ENCODE measurements at places on chromosomes 4 and X. TPM values are rescaled to one million over a fixed set of nuclear protein-coding genes. Genes with fewer than 3 reads are reported as not detected.

GRCh38 chr4:162010362-162010761, 153.4 kb downstream of the FSTL5 start:
- H3K27ac ChIP-seq: no peak overlapping the region
- H3K36me3 ChIP-seq: no peaks in the 10 kb centered on the region
- no peaks in the 10 kb centered on the region for H3K4me1 ChIP-seq
- peak; percentile 2 for DNase-seq
- no peak overlapping the region for H3K4me3 ChIP-seq

- H3K27me3 ChIP-seq: no peaks in the 10 kb centered on the region
- H3K27ac ChIP-seq: peak overlapping the region; percentile 79
- H3K4me3 ChIP-seq: peak overlapping the region; percentile 4
- H3K36me3 ChIP-seq: no peaks in the 10 kb centered on the region
Measured at GRCh38 chrX:22135171-22135711, 103.1 kb downstream of the PHEX start.

GRCh38 chrX:73563738-73564068, 706 bp downstream of the CHIC1 start:
- H3K27me3 ChIP-seq: no peaks in the 10 kb centered on the region
- peak; percentile 3 for DNase-seq
- peak overlapping the region; percentile 78 for H3K4me3 ChIP-seq
- no peaks in the 10 kb centered on the region for H3K36me3 ChIP-seq
- no peaks in the 10 kb centered on the region for H3K4me1 ChIP-seq
- H3K27ac ChIP-seq: peak overlapping the region; percentile 81

DNA sequence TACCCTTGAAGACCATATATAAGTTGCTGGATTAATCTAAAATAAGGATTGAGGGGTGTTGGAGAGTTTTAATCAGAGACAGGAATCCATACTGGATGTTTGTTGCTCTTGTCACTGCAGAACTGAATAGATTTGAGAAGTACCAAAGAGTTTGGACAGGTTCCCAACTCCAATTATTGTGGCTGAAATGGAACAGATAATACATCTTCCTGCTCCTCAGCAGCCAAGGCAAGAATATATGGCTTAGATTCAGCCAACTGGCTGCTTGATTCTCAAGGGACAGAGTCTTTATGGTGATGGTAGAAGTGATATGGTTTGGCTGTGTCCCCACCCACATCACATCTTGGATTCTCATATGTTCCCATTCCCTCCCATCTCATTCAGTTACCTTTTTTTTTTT, 97.0 kb upstream of the PDHA2 start:
- no peak overlapping the region for H3K27ac ChIP-seq
- no peaks in the 10 kb centered on the region for H3K4me1 ChIP-seq
- peak; percentile 12 for DNase-seq
- H3K36me3 ChIP-seq: no peaks in the 10 kb centered on the region
- no peak overlapping the region for H3K4me3 ChIP-seq

GRCh38 chrX:13545726-13546125, 23.7 kb upstream of the EGFL6 start:
- DNase-seq: no peak
- H3K4me1 ChIP-seq: no peaks in the 10 kb centered on the region
- H3K27ac ChIP-seq: no peak overlapping the region
- no peaks in the 10 kb centered on the region for H3K36me3 ChIP-seq

- no peaks in the 10 kb centered on the region for H3K36me3 ChIP-seq
- H3K4me3 ChIP-seq: peak within 1 kb of the TSS; percentile 58
- no peaks in the 10 kb centered on the region for H3K27me3 ChIP-seq
- DNase-seq: peak; percentile 62
Measured at GRCh38 chrX:53048169-53049126, at the start of gene GPR173. GPR173 (plus strand) TSS chrX:53048789; CDS start chrX:53076622, 27,833 bp downstream.

DNA sequence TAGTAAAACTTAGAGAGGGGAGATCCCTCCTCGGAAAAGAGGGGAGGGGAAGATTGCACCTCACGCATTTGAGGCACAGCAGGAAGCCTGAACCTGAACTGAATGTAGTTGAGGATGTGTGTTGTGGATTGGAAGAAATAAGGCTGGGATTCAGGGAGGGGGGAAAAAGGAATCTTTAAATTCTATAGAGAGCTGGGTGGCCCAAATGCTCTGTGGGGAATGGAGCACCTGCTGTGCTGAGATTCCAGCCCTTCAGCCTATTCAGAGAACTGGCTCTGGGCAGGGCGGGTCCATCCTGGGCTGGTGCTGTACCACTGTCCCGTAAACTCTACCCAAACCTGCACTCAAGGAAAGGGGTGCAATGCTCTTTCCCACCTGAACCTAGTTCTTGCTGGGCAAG, 4.1 kb downstream of the FOXO4 start:
- H3K36me3 ChIP-seq: no peaks in the 10 kb centered on the region
- no peaks in the 10 kb centered on the region for H3K27me3 ChIP-seq
- no peak for DNase-seq

DNA sequence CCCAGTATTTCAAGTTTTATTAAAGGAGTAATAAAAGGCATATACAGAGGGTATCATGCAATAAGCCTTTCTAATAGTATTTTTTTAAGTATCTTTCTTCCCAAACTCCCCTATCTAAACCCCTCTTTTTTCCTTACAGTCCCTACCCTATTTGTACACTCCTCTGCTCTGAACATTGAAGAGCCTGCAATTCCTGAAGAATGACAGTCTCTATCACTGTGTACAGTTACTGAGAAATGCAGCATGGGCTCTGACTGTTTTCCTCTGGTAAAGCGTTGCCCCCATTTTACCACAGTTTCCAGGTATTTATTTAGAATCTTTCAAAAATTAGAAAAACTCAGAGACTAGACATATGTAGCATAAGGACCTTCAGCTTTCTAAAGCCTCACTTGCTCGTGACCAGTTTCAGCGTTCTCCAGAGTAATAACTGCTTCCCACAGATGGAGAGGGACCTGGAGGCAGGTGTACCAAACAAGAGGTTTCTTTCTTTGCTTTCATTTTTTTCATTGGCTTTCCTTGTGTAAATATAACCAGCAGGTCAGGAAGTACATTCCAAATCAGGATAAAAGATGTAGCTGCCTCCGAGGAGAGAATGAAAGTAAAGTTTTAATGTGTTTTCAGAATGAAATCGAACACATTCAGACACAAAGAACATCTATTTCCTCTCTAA, 230.8 kb downstream of the CFAP299 start:
- DNase-seq: no peak
- no peak overlapping the region for H3K27ac ChIP-seq
- H3K36me3 ChIP-seq: no peaks in the 10 kb centered on the region
- no peaks in the 10 kb centered on the region for H3K27me3 ChIP-seq
- no peak overlapping the region for H3K4me3 ChIP-seq
- no peaks in the 10 kb centered on the region for H3K4me1 ChIP-seq

- H3K4me3 ChIP-seq: no peak overlapping the region
- DNase-seq: no peak
- H3K36me3 ChIP-seq: no peaks in the 10 kb centered on the region
Measured at GRCh38 chr4:184860018-184860779, 34.4 kb upstream of the ACSL1 start.

DNA sequence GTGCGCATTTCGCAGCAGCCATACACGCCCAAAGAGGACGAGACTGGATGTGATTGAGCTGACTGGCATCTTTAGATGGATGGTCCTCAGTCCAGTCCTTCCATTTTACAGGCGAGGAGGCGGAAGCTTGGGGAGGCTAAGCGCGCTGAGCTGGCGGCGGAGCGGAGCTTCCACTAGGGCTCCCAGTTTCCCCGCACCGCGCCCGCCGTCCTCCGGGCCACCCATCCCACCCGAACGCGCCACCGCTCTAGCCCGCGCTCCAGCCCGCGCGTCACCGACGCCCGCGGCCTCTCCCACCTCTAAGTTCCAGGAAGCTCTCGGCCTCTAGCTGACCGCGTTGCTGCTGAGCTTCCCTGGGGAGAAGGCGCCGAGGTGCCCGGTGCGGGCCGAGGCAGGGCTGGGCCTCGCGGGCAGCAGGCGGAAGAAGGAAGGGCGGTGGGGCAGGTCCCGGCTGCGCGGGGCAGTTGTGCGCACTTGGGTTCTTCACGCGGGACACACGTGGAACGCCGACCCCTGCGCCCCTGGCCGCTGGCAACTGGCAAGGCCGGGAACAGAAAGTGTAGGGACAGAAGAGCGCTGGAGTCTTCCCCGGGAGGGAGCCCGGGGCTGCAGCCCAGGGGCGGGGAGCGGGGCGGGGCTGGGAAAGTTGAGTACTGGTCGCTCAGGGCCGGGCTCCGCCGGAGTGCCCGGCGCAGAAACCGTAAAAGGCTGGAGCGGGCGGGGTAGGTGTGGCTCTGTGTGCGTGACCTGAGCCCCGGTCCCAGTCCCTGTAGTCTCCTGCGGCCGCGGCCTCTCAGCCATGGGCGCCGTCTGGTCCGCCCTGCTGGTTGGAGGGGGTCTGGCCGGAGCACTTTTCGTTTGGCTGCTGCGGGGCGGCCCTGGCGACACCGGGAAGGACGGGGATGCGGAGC, at the start of gene STBD1:
Gene STBD1 (plus strand): TSS at position 763 of the 911 bp plus-strand sequence. CDS start 37 bp downstream, at position 800.
- H3K36me3 ChIP-seq: no peaks in the 10 kb centered on the region
- peaks cover 15% of the 10 kb centered on the region for H3K4me1 ChIP-seq
- peak within 1 kb of the TSS; percentile 86 for H3K4me3 ChIP-seq
- peak within 1 kb of the TSS; percentile 43 for H3K27ac ChIP-seq

DNA sequence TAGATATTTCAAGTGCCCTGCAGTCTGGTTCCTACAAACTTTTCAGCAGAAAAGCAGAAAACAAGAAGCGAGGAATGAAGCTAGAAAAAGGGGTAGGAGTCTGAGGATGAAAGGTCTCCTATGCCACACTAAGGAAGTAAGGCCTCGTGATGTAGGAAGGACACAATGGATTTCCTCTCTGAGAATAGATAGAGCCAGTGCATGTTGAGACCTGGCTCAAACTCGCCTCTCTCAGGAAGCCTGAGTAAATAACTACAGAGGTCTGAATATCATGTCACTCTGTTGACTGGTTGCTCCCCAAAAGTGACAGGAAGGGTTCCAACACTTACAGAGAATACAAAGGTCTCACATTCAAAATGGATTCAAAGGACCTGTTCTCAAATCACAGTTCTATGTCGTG, 93.3 kb downstream of the GRIA3 start:
- H3K4me3 ChIP-seq: no peak overlapping the region
- H3K27ac ChIP-seq: no peak overlapping the region
- H3K27me3 ChIP-seq: no peaks in the 10 kb centered on the region
- H3K4me1 ChIP-seq: peaks cover 3% of the 10 kb centered on the region
- no peaks in the 10 kb centered on the region for H3K36me3 ChIP-seq

GRCh38 chr4:86159216-86159615, 200.6 kb downstream of the MAPK10 start:
- no peak for DNase-seq
- no peaks in the 10 kb centered on the region for H3K27me3 ChIP-seq
- H3K4me3 ChIP-seq: no peak overlapping the region
- no peaks in the 10 kb centered on the region for H3K4me1 ChIP-seq
- no peak overlapping the region for H3K27ac ChIP-seq
- no peaks in the 10 kb centered on the region for H3K36me3 ChIP-seq

DNA sequence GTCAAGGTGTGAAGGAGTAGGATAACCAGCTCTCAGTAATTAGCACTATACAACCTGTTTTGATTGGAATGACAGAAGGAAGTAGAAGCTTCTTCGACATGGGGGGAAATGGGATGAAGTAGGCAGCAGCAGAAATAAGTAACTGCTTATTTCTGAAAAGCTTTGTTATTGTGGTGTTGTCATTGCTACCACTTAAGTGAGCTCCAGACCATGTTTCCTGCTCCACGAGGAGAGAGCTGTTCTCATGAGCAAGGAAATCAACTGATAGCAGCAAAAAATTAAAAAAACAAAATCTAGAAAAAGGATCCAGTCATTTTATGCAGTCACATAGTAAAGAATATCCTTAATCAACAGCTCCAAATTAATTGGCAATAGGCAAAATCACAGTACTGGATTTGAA, 106.1 kb upstream of the TLL1 start:
- H3K36me3 ChIP-seq: no peaks in the 10 kb centered on the region
- DNase-seq: no peak
- no peak overlapping the region for H3K27ac ChIP-seq
- no peaks in the 10 kb centered on the region for H3K4me1 ChIP-seq
- H3K27me3 ChIP-seq: no peaks in the 10 kb centered on the region

DNA sequence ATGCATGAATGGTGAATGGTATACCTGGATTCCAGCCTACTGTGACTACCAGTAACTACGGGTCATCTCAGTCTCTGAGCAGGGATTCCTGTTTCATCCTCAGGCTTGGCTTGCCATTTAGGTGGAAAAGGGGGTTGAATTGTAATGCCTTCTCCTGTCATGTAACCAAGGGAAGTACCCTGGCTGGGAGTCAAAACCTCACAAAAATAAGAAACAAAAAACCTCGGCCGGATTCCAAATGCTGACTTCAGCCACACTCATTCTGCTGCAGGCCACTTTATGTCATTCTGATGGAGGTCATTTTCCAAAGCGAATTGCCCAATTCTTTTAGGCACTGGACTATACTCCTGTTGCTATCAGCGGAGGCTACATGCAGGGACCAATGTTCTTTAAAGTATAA, 324.7 kb downstream of the LDB2 start:
- H3K4me1 ChIP-seq: peaks cover 6% of the 10 kb centered on the region
- H3K4me3 ChIP-seq: no peak overlapping the region
- no peaks in the 10 kb centered on the region for H3K36me3 ChIP-seq
- no peaks in the 10 kb centered on the region for H3K27me3 ChIP-seq
- H3K27ac ChIP-seq: no peak overlapping the region

DNA sequence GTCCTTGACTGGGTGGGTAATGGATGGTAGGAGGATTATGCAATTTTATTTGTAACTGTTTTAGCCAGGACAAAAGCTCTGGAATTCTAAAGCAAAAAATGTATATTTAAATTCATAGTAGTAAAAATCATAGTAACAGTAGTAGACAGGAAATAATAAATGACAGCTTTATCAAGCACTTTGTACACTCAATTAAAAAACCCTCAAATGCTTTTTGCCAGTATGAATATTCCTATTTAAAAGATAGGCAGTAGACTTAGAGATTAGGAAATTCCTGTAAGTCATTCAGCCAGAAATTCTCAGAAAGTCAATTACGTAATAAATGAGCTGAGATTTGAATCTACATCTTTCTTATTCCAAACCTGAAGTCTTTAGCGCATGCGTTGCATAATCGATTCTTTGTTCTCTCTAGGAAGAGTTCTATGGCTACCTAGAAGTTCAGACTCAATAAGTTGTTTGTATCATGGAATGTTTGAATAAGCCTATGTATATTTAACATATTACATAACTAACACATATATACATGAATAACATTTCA, 2.5 kb downstream of the AADAT start:
- no peak overlapping the region for H3K4me3 ChIP-seq
- no peaks in the 10 kb centered on the region for H3K27me3 ChIP-seq
- no peak overlapping the region for H3K27ac ChIP-seq
- peaks cover 19% of the 10 kb centered on the region for H3K36me3 ChIP-seq
- peak; percentile 57 for DNase-seq

- no peak overlapping the region for H3K4me3 ChIP-seq
- DNase-seq: no peak
- peaks cover 2% of the 10 kb centered on the region for H3K27me3 ChIP-seq
- H3K4me1 ChIP-seq: no peaks in the 10 kb centered on the region
Measured at GRCh38 chr4:153027866-153028265, 91.7 kb downstream of the FHDC1 start.

GRCh38 chr4:188680004-188680666, 540.9 kb downstream of the TRIML1 start:
- H3K27me3 ChIP-seq: no peaks in the 10 kb centered on the region
- H3K4me1 ChIP-seq: no peaks in the 10 kb centered on the region
- H3K27ac ChIP-seq: no peak overlapping the region
- H3K36me3 ChIP-seq: no peaks in the 10 kb centered on the region
- DNase-seq: no peak

NEK1 gene
- total RNA-seq: 15.1 TPM

CD40LG gene
- not detected for total RNA-seq

ANK2 gene
- 77.1 TPM for total RNA-seq
